ENCODE measurements at places on chromosomes 5 and 9.

DNA sequence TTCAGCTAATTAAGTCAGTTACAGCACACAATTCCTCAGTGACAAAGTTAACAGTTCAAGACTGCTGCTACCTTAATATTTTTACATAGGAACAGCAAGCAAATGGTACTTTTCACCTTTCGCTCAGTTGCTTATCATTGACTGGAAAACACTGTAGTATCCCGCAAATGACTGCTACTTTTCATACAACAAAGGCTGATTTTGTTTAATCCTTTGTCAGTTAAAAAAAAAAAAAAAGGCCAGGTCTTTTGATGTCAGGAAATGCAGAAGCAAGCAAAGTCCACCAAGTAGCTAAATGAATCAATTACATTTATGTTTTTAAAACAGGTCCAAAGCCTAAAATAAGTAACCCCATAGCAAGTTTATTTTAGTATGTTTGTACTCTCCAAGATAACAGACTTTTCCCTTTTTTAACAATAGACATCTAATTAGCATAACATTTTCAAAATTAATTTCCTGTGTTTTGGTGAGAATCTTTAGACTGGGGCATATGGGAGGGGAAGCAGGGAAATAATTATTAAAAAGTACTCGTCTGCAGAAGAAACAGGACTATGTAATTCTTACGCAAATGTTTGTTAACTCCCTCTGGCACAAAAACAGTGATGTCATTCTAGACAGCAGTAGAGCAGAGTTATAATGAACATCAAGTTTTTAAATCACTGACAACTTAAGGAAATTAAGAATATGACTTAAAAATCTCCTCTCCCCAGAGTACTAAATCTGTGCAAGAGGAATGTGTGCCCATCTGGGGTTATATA lies 9.6 kb downstream of the PFDN1 start:
- DNase-seq, result no peak

DNA sequence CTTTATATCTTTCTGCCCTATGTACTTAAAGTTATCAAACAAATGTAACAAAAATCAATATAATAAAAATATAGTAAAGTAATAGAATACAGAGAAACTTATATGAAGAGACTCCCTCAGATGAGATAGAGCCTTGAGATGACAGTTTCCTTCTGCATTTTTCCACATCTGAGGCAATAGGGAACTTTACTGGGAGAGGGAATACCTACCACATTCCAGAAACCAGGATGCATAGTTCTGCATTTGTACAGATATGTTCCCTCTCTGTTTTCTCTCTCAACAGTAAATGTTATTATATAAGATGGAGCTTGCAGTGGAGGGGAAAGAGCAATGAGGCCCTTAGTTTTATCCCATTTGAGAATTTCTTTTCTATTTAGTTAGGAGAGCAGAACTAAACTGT lies 109.6 kb upstream of the KCNN2 start:
- DNase-seq, result no peak

- DNase-seq, result no peak
These were observed 162.3 kb upstream of the CYLC2 start for GRCh38 chr9:102832814-102833213.

GRCh38 chr9:95991326-95991725 lies 115.8 kb downstream of the ERCC6L2 start:
- DNase-seq, result no peak

DNA sequence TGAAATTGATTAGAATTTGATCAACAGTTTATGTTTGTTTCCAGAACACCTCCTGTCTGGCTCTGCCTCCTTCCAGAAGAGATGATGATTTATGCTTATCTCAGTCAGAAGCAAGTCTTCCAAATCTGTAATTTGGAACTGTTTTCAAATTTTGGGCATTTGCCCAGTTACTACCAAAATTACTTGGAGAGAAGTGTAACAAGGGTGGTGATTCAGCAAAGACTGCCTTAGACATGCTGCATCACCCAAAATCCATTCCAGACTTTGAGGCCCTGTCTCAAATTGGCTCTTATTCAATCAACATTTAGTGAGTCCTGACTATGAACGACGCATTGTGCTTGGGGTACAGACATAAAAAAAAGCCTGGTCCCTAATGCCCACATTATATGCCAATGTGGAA lies 89.4 kb downstream of the SH3TC2 start:
- DNase-seq, result no peak

DNA sequence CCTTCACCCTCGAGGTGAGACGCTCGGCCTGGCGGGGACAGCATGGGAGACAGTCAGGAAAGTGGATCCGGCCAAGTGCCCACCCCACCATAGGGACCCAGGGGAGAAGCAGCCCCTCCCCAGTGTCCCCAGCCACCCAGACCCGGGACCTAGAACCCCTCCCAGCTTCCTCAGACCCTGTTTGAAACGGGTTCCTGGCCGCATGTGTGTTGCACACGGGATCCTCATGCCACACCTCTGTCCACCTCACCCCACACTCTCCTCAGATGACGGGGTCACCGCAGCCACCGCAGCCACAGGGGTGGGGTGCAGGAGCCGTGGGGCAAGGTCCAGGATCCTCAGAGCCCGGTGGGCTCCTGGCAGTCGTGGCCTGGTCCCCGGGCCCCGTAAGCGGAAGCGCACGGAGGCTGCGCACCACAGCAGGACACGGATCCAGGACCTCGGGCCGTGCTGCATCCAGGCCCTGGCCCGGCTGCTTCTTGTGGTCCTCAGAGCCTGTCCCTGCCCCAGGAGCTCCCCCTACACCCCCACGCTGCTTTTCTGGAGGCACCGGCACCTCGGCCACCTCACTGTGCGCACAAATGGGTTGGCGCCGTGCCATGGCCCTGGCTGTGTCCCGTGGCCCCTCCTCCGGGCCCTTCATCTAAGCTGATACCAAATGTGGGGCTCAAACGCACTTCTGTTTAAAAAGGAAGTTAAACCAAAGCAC lies 15.3 kb downstream of the TERT start:
- no peak for DNase-seq

- DNase-seq, result no peak
These were observed 42.9 kb downstream of the FOXD1 start for GRCh38 chr5:73405691-73406090.

GRCh38 chr9:120689860-120690259 lies 24.4 kb downstream of the MEGF9 start:
- DNase-seq, result no peak

GRCh38 chr5:3019045-3019444 lies 267.6 kb upstream of the IRX2 start:
- no peak for DNase-seq

DNA sequence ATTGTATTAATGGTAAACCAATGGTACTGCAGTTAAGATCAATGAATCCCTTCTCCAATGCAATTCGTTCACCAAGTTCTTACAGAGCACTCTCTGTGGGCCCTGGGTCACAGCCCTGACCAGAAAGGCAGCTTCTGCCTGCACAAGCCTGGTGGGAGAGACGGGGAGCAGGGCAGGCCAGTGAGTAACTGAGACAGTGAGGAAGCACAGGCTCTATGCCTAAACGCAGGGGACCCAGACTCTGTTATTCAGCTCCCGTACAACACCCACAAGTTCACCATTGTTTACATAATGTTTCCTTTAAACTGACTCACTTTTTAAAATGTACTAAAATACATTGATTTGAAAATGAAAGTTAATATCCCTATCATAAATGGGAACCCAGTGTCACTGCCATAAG lies 40.5 kb upstream of the CTSL start:
- no peak for DNase-seq

GRCh38 chr9:109230277-109230676 lies 63.2 kb upstream of the FRRS1L start:
- no peak for DNase-seq

DNA sequence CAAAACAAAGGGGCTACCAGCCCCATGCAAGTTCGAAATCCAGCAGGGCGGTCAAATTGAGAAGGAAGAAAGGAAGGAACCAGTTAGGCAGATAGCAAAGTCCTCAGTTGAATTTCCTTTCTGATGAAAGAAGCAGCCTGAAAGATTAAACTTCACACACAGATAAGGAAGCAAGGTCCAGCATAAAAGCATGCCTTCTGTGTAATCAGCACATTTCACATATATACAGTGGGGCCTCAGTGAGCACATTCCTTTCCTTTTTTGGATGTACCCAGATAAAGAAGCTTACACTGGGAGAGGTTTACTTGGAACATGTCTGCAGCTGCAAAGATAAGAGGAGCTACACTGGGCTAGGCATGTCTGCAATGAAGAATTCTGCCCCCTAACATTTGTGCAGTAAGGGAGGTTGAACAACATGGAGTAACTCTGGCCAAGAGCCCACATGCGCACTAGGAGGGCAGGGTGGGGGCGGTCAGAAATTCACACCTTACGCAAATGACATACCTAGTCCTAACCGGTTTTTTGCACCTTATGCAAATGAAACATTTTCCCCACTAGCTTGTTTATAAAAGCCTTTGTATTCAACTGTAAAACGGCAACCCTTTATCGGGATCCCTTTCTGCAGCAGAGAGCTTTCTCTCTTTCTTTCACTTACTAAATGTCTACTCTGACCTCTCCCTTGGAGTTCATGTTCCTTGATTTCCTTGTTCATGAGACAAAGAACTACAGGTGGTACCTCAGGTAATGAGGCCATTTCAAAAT lies 149.7 kb upstream of the FBXL17 start:
- no peak for DNase-seq

DNA sequence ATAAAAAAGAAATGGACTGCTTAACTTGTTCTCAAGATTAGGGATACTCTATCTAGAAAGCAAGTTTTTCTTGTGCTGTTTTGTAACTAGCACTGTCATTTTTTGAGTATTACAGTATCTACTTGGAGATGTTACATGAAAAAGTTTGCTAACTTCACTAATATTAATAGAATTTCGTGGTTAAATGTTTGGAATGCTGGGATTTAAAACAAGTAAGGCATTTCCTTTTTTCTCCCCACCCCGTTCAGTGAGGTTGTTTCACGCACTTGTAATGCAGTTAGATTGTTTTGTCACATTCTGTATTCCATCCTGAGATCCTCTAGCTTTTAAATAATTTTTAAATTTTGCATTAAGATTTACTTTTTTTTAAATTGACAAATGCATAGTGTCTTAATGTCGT lies 20.0 kb upstream of the TEK start:
- no peak for DNase-seq
